ENCODE measurements at places on chromosomes 6 and 20.

GRCh38 chr6:166608774-166609173, 18.3 kb downstream of the RPS6KA2 start:
- no peak for DNase-seq

DNA sequence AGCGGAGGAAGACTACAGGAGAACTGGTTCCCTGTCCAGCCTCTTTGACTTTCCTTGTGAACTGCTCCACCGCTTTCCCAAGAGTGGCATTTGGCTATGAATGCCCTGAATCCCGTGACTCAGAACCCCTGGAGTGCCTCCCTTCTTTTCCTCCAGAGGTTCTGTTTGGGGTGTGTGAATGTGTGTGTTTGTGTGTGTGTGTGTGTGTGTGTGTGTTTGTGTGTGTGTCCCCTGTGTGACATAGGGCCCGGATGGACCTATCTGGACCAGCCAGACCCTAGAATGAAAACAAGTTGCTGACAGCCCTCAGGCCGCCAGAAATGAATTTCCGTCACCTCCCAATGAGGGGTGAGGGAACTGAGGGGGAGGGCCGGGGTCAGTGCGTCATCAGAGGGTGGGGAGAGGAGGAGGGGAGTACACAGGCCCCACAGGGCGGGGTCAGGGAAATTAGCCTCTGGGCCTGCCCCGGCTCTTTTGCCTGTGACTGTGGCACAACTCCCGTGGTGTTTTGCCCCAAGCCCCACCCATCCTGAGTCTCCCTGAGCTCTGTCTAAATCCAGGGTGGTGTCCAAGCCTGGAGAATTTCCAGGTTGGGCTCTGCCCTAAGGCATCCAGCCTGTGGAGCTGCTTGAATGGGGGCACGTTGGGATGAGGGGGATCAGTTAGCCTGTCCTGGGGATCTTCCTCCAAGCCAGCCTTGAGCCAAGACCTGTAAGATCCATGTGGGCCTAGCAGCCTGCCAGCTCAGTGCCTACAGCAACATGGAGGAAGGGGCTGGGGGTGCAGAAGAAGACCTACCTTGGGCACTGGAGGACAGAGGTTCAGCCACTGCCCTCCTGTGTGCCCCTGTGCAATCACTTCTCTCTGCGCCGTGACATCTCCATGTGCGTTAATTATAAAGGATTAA, 15.2 kb upstream of the MRPS18A start:
- peak; percentile 95 for DNase-seq

DNA sequence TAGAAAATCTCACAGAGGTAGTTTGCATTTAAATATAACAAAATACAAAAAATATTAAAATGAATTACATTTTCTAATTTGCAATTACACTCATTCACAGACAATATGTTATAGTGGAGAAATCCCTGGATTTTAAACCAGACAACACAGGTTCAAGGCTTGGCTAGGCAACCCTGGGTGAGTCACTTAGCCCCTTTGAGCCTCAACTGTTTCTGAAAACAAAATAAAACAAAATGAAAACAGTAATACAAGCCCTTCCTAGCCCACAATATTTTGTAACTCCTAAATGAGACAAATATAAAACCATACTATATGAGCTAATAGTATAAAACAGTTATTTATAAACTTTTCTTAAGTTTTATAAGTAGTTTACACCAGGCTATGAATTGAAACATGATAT, 41.0 kb downstream of the UQCC1 start:
- no peak for DNase-seq

DNA sequence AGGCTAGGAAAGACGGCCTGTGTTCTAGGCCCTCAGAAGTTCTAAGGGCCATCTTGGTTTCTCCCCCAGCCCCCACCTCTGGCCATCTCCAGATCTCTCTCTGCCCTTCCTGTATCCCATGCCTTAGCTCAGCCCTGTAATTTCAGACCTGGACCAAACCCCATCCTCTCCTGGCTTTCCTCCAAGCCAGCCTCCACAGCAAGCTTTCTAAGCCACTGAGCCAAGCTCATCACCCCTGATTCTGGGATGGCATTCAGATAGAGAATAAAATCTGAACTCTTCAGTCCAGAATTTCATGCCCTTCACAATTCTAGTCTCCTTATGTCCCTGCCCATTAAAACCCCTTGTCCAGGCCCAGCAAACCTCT, 18.9 kb upstream of the CCM2L start:
- no peak for DNase-seq

GRCh38 chr6:2938004-2938631, 33.2 kb downstream of the SERPINB6 start:
- no peak for DNase-seq

DNA sequence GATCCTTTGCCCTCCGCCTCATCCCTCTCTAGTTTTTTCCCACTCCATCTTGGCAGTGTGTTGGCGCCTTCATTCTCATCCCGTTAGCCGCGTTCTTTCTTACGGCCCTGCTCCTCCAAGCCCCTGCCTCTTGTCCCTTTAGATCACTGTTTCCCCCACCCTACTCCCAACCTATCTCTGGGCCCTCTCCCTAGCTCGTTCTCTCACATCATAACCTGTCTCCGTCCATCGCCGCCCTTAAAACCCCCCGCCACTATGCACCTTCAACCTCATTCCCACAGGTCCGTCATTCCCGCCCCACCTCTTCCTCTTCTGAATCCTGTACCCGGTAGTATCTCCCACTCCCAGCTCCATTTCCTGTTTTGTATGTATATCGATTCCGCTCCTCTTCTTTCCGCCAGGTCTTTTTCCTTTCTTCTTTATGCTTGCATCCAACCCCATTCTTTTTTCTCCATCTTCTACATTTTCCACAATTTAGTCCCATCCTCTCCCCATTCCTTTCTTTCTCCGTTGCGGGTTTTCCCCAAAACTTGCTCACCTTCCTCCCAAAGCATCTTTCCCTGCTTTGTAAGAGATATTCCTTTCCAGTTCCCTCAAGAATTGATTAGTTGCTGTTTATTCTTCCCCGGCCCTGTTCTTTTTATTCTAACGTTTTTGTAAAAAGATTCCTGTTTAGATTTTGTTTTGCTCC, 671 bp downstream of the EFHC1 start:
- no peak for DNase-seq

- DNase-seq = no peak
These were observed 47.9 kb upstream of the CITED2 start for GRCh38 chr6:139422105-139423036.

- DNase-seq = peak; percentile 65
These were observed 21.4 kb upstream of the TRAM2 start for GRCh38 chr6:52598123-52598823.

GRCh38 chr6:167850782-167851181, 24.1 kb downstream of the AFDN start:
- DNase-seq = no peak

GRCh38 chr6:163779727-163780284, 365.3 kb downstream of the QKI start:
- DNase-seq = no peak
